ENCODE measurements at places on chromosomes 4 and X.

DNA sequence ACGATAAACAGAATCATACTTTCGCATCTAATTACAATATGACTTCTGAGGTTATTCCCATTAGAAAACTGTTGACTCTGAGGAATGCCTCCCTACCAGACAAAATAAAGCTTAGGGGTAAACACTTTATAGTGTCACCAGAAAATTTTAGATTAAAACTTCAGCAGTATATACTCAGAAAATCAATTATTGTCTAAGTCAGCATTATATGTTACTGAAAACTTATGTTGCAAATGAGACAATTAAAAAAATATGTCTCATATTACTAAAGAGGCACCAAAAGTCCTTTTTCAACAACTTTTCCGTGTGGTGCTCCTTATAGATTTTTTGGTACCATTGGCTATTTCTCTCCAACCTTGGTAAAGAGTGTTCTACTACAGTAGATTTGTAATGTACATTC, 91.4 kb downstream of the HMGN5 start:
- DNase-seq: no peak

GRCh38 chr4:73692254-73692653, 48.1 kb upstream of the CXCL8 start:
- DNase-seq: no peak

- no peak for DNase-seq
Measured at GRCh38 chr4:7722766-7723387, 216.8 kb downstream of the AFAP1 start.

- no peak for DNase-seq
Measured at GRCh38 chr4:84697615-84698201, 114.8 kb downstream of the CDS1 start.

DNA sequence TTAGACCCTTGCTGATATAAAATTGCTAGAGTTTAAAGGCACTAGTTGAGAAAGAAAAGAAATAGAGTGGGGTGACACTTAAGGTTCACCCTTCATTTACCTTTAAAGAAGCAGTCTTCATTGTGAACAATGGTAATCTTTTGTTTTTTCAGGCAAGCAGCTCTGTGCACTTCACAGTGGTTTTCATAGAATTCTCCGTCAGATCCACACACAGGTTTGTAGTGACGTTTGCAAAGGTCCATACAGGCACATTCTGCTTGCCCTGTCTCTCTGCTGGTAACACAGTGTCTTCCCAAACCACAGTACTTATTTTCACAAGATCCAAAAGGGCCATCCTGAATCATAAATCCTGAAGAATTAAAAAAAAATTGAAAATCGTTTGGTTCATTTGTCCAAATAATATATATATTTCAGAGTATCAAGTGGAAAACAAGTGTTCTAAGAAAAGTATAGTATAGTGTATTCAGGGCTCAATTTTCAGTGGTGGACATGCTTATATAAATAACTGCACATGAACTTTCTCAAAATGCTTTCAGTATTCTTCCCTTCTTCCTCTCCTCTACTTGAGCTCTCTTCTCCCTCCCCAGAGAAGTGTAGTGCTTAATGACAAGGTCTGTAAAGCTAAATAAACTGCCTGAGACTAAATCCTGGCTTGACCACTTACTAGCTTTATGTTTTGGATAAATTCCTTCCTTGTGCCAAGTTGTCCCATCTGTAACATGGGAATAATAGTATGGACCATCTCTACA, 243.3 kb downstream of the FSTL5 start:
- no peak for DNase-seq

DNA sequence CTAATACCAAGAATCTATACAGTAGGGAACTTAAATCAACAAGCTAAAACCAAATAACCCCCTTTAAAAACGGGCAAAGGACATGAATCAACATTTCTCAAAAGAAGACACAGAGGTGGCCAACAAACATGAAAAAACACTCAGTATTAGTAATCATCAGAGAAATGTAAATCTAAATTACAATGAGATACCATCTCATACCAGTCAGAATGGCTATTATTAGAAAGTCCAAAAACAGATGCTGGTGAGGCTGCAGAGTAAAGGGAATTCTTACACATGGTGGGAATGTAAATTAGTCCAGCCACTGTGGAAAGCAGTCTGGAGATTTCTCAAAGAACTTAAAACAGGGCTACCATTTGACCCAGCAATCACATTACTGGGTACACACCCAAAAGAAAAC, 167.8 kb downstream of the PACRGL start:
- DNase-seq: no peak

GRCh38 chr4:36652857-36653256, 371.4 kb downstream of the DTHD1 start:
- no peak for DNase-seq

GRCh38 chr4:105236916-105237311, 90.2 kb downstream of the TET2 start:
- DNase-seq: no peak
